Mesenteric fat pad (tissue), 1 donor: ENCODE measurements at places on chromosomes 5 and 9. TPM values are rescaled to one million over a fixed set of nuclear protein-coding genes. Genes with fewer than 3 reads are reported as not detected.

DNA sequence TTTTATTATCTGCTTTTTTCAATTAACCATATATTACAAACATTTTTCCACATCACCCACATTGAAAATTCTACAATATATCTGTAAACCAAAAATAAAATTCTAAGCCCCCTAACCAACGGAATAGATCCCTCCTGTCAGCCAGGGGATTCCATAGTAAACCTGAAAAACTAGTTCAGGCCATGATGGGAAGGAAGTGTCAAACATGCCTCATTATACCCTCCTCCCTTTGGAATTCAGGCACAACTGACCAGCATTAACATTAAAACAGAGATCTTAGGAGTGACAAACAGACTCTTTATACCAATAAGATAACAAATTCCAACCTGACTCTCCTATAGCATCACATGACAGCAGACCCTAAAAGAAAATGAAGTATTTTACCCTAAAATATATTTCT, 113.7 kb upstream of the DMRT1 start:
- no peak for DNase-seq

GRCh38 chr5:87653242-87653641, 240.5 kb upstream of the CCNH start:
- DNase-seq, result no peak

DNA sequence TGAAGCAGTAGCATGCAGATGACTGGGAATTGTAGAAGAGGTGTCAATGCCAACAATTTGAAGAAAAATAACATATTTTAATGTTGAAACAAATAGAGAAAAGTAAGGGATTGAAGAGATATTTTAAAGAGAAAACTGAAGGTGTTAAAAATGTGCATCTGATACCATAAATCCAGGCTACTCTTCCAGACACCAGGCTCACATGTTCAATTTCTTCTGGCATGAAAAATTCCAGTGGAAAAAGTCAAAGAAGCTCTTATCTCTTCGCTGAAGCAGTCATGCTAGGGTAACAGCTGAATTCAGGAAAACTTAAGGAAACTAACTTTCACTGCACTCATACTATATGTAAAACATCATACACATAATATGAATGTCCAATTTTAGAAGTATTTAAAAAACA, 335.0 kb downstream of the PDE4D start:
- no peak for DNase-seq

DNA sequence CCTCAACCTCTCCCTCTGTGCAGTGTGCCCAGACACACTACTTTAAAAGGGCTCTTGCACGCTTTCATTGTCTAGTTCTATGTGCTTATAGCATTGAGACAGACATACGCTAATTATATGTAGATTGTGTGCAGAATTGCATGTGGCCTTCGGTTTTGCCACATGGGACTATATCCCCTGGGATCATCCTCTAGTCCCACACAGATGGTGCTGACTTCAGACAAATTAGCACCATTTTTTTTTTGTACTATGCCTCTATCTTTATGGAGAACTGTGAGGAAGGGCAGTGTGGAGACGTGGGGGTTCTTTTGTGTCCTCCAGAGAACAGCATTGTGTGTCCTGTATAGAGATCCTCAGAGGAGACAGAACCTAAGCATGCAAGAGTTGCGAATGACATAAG, 29.3 kb downstream of the PAPPA start:
- DNase-seq, result no peak

GRCh38 chr5:162514116-162514515, 446.5 kb downstream of the GABRG2 start:
- DNase-seq, result no peak

- DNase-seq, result no peak
These were observed 19.4 kb upstream of the MIER3 start for GRCh38 chr5:56971275-56971674.

DNA sequence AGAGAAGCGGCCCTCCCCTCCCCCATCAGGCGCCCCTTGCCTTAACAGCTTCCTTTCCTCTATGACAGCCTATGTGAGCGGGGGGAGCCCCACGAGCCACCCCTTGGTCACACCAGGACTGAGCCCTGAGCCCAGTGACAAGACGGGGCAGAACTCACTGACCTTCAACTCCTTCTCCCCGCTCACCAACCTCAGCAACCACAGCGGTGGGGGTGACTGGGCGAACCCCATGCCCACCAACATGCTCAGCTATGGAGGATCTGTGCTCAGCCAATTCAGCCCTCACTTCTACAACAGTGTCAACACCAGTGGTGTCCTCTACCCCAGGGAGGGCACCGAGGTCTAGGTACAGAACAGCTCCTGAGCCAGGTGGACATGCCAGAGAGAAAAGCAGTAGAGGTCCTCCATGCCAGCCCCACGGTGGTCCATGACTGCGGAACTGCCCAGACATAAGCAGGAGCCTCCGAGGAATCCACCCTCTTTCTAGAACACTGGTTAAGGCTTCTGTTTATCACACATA, 2.6 kb downstream of the FOXI1 start:
- DNase-seq, result no peak

- no peak for DNase-seq
These were observed 4.6 kb upstream of the NEURL1B start for GRCh38 chr5:172636279-172637050.

GRCh38 chr5:135426102-135427082, 20.8 kb downstream of the DCANP1 start:
- no peak for DNase-seq

GRCh38 chr5:109992264-109992915, 302.7 kb downstream of the MAN2A1 start:
- DNase-seq, result no peak

DNA sequence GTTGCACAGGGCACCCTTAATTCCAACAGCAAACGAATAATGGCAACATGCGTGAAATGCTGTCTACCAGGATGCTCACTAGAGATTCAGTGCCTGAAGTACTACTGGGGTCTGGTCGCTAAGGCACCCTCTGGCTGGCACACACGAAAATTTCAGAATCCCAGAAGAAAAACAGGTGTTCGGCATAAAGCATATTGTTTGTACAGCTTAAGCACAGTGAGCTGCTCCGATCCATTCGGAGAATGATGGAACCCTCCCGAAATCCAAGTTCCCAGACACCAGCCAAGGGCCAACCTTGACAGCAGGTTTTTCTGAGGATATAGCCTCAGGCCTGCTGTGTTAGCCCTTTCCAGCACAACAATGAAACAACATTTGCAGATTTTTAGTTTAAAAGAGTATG, 61.4 kb upstream of the ALDH1B1 start:
- no peak for DNase-seq

GRCh38 chr5:58405175-58405574, 54.7 kb downstream of the PLK2 start:
- no peak for DNase-seq

DNA sequence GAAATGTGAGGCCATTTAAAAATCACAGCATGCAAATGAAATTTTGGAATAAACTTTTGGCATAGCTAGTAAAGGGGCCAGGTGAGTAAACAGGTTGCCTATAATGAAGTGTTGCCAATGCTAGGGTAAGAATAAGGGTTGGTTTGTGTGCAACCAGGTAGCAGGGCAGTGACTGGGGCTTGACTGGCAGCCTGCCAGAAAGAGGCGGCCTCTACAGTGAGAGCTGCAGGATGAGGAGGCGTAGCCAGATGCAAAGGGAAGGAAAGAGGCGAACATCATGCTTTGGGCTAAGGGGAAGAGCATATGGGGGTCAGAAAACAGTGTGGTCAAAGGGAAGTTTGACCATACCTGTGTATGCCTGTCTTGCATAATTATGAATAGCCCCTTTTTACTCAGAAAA, 70.6 kb downstream of the MAST4 start:
- no peak for DNase-seq

- no peak for DNase-seq
These were observed 459.6 kb downstream of the RAB3C start for GRCh38 chr5:59042201-59043055.

The C5orf52 gene
- total RNA-seq, result not detected

The ZNF658 gene
- 3.1 TPM for total RNA-seq

The BHMT gene
- 1.9 TPM for total RNA-seq

The LIX1 gene
- not detected for total RNA-seq

The CCNO gene
- total RNA-seq, result not detected

The GNA14 gene
- 4.8 TPM for total RNA-seq

The OR1L8 gene
- total RNA-seq, result not detected

The PDE8B gene
- total RNA-seq, result 37.5 TPM

The SNCAIP gene
- total RNA-seq, result 3.6 TPM

The MELK gene
- total RNA-seq, result 0.77 TPM

The ZNF483 gene
- 2.2 TPM for total RNA-seq
